NCI-H2227 treated with DMSO at 0.1 percent for 48 hours (cell line): ENCODE measurements at places on chromosomes 1 and 21.

DNA sequence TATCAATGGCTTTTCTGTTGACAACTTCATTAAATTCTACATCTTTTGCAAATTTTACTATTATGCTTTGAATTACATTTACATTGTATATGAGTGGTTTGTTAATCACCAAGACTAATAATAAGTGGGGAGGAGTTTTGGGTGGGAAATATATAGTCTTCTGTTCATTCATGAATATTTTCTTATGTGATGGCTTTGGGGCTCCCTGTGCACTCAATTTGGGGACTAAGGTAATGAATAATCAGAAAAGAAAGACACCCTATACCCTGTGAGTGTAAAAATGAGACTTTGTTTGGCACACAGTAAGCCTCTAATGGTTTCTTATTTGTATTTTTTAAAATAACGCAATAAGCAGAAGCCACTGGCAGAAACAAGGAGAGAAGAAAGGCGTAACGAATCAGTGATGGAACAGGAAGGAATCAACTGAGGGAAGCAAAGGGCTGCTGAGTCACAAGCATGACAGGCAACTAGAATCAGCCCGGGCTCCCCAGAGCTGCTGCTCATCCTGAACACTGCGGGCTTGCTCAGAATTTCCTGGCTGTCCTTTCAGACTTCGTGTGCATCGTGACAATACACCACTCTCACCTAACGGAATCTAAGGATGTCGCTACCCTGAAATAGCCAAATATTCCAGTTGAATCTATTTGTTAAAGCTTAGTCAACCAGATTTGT, 20.8 kb upstream of the RGS2 start:
- no peak for DNase-seq

DNA sequence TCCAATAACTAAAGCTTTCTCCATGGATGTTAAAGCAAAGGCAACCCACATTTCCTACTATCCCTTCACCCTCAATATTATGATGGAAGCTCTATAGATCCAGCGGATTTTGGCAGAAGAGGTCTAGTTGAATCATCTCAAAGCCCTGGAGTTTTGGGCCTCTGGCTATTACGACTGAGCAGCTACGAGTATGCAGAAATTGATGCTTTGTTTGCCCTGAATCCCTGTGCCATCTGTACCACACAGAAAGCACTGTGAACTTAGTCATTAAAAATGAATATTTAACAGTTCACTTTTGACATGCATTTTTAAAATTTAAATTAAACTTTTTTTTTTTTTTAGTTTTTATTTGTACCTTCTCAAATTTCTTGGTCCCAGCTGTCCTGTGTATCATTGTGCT, 705.4 kb upstream of the PTBP2 start:
- DNase-seq: no peak

DNA sequence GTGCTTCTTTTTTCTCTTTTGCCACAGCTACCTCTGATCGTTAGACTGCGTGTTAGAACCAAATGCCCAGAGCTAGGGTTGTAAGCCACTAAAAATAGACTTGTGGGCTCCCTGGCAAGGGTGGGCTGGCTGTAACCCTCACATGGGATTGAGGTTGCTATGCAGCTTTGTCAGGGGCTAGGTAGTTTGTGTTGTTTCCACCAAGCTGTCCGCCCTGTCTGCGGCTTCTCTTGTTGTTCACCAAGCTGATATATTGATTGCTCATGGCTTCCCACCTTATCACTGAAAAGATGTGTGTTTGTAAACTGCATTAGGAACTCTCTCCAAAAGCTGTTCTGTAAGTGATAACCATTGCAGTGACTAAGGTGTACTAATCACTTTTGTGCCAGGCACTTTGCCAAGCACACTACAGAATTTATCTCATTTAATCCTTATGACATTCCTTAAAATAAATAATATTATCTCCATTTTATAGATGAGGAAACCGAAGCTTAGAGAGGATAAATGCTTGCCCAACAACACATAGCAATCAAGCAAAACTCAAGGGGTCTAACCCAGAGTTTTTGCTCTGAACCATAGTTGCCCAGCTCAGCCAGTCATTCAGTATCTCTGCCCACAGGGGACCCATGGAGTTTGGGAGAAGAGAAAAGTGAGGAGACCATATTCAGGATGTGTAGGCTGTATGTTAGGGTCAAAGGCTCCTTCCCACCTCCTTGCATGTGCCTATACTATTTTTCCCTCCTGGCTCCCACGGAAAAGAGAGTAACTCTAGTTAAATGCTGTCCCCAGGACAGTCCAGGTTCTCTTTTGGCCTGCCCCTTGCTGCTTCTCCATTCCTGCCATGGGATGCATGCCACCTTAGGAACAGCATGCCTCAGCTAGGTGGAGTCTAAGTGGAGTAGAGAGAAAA, 42.2 kb upstream of the TARBP1 start:
- DNase-seq: no peak

- DNase-seq: peak; percentile 66
Measured at GRCh38 chr1:168614235-168614634, 37.8 kb downstream of the XCL1 start.

- DNase-seq: no peak
Measured at GRCh38 chr1:236823559-236823958, 28.5 kb downstream of the MTR start.

DNA sequence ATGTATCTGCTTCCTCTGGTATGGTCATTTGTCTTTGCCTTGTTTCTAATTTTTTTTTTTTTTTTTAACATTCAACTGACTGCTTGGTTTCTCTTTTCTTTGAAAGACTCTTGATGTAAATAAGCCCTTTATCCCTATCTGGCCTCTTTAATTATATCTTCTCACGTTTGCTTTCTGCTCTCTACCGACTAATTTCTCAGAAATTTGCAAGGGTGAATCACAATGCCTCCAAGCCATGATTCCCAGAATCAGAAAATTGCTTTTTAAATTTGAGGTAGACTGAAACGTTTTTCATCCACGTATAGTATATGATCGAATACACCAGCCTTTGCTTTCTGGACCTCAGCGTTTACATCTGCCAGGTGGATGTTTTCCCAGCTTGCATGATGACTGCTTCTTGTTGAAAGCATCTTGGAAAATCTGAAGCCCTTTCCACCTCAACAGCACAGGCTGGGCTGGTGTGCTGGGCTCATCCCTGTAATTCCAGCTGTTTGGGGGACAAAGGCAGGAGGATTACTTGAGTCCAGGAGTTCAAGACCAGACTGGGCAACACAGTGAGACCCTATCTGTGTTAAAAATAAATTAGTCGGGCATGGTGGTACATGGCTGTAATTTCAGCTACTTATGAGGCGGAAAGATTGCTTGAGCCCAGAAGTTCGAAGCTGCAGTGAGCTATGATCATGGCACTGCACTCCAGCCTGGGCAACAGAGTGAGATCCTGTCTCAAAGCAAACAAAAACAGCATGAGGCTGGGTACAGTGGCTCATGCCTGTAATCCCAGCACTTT, 35.0 kb upstream of the GPR137B start:
- no peak for DNase-seq

- DNase-seq: no peak
Measured at GRCh38 chr1:84266748-84267147, 34.8 kb upstream of the SAMD13 start.

DNA sequence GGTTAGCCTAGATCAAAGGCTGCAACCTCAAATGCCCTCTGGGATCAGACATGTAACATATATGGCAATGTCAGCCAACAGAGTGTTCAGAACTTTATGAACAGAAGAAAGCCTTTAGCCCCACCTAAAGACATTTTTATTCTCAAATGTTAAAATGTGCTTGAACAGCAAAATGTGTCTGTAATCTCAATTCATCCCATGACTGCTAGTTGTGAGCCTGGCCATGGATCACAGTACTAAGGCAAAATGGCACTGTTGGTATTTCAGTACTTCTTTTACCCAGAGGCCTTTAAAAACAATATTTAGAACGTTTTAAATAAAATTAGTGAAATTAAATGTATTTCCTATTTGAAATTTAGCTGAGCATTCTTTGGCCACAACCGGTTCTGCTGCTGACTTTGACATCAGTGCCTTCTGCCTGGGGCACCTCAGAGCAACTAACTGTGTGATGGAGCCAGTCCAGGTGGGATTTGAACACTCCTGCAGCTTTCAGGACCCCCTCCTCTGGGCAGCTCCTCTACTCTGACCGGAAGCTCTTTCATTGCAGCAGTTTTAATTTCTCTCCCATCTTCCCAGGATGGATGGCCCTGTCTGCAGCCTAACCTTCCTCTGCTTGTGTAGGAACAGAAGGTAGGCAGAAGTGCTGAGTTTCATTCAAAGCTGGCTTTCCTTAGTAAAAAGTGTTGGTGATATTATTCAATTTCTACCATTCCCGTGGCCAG, 68.3 kb upstream of the NFIA start:
- DNase-seq: no peak

- DNase-seq: no peak
Measured at GRCh38 chr1:182301467-182302198, 90.0 kb downstream of the GLUL start.
